ENCODE measurements at places on chromosomes 3 and 15. TPM values are rescaled to one million over a fixed set of nuclear protein-coding genes. Genes with fewer than 3 reads are reported as not detected.

DNA sequence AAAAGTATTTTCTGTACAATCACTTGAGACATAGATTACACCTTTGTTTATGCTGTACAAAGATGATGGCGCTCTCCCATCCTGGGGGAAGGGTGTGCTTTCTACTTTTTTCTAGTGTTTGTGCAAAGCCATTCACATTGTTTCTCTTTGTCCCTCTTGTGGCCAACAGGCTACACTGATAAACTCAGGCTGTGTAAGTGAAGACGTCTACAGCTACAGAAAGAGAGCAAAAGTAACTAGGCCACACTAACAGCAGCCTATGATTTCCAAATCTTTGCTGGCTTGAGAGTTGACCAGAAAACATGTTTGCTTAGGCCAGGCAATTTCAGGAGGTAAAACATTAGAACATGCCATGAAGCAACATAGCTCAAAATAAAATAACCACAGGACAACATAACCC, 75.1 kb downstream of the FOXB1 start:
- no peak for DNase-seq

DNA sequence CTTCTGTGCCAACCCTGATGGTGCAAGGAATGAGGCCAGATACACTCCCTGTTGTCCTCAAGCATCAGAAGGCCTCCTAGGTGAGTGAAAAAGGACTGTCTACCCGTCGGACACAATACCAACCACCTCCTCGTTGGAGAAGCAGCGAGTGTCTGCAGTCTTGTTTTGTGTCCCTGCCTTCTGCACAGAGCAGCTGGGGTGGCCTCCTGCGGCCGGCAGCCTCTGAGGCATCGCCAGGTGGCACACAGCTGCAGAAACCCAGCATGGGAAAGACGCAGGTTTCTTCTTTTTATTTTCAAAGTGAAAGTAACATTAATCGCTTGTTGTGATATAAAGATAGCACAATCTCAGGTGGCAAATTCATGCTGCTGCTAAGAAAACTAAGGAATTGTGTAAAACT, 509.9 kb downstream of the OCA2 start:
- DNase-seq: no peak

DNA sequence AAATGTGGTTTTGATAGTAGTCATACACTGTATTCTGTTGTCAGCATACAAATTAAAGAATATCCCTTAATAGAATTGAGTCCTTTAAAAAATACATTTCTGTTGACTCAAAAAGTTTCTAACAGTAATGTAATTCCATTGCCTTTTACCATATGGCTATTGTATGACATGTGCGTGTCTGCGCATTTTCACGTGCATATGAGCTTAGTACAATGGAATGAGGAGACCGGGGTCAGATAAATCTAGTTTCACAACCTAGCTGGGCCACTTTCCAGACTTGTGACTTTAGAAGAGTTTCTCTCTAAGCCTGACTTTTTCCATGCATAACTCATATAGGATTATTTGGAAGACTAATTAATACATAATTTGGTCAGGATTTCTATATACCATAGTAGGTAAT, 38.7 kb downstream of the ZBTB38 start:
- DNase-seq: no peak

GRCh38 chr15:68794863-68795262, 25.8 kb downstream of the ANP32A start:
- DNase-seq: no peak

GRCh38 chr3:183540501-183541234, 14.8 kb downstream of the KLHL6 start:
- DNase-seq: no peak

The SCAMP5 gene
- total RNA-seq: 21.0 TPM

The CMTM8 gene
- total RNA-seq: 5.7 TPM

- DNase-seq: no peak
Observed at GRCh38 chr3:138919325-138919724, 27.6 kb downstream of the FOXL2 start.

The COX17 gene
- 29.7 TPM for total RNA-seq

- DNase-seq: no peak
Observed at GRCh38 chr3:112689989-112690388, 49.0 kb upstream of the CCDC80 start.

The CD200R1 gene
- total RNA-seq: 1.8 TPM

DNA sequence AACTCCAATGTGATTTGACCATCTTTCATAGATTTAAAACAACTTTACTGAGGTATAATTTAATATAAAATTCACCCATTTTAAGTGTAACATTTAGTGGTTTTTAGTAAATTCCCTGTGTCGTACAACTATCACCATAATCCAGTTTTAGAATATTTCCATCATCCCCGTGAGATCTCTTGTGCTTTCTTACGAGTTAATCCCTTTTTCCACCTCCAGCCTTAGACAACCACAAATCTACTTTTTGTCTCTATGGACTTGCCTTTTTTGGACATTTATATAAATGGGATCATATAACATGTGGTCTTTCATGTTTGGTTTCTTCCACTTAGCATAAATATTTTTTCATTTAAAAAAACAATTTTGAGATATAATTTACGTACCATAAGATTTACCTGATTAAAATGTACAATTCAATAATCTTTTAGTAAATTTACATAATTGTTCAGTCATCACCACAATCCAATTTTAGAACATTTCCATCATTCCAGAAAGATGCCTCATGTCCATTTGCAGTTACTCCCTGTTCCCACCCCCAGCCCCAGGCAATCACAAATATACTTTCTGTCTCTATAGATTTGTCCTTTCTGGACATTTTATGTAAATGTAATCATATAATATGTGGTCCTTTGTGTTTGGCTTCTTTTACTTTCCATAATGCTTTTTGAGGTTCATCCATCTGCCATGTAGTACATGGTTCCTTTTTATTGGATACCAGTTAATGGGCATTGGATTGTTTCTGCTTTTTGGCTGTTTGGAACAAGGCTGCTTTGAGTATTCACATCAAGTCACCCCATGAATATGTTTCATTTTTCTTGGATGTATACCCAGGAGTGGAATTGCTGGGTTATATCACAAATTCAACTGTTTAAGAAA, 3.1 kb downstream of the OXSR1 start:
- DNase-seq: no peak

- DNase-seq: no peak
Observed at GRCh38 chr3:4633078-4634004, 140.2 kb downstream of the ITPR1 start.

GRCh38 chr3:184230603-184231528, 1.5 kb downstream of the VWA5B2 start:
- DNase-seq: no peak

DNA sequence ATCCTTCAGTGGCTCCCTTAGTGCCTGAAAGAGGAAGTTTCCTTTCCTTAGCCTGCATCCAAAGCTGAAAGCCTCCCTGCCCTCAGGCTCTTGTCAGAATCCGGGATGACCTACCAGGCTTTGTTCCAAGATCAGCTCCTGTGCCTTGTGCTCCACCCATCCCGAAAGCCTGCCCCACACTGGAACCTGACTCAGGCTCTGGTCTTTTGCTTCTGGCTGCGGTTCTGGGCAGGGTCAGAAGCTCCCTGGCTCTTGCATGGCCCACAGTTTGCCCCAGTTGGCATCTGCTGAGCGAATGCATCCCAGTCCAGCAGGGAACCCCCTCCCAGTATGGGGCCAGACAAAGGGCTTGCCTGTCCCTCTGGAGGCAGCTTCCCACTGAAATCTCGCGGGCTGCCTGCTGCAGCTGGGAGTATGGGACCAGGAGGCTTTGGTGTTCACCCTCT, 25.9 kb upstream of the KIF23 start:
- DNase-seq: no peak

The GOLGA8G gene
- not detected for total RNA-seq

The CLDN16 gene
- total RNA-seq: 1.1 TPM

The PFKFB4 gene
- 7.4 TPM for total RNA-seq

The TTLL13 gene
- total RNA-seq: 0.36 TPM

GRCh38 chr3:192409838-192410683, 317.3 kb downstream of the FGF12 start:
- DNase-seq: no peak

- DNase-seq: no peak
Observed at GRCh38 chr3:21751886-21752285, 876 bp upstream of the ZNF385D start.

The MRPL46 gene
- total RNA-seq: 31.0 TPM

DNA sequence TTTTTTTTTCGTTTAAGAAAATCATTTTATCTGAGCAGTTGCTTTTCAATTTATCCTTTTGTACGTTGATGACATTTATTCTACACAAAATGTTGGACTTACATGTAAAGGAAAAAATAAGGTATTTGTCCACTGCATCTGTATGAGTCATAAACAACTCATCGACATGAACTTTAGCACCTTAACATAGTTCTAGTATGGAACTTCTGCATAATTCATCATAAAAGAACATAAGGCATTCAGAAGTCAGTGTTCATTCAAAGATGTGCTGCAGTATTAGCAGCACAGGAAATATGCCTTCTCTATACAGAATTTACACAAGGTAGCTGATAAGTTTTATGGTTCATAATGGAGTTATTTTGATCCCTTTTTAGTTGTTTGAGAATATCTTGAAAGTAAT, 801.6 kb downstream of the CADM2 start:
- no peak for DNase-seq

The FETUB gene
- total RNA-seq: not detected

DNA sequence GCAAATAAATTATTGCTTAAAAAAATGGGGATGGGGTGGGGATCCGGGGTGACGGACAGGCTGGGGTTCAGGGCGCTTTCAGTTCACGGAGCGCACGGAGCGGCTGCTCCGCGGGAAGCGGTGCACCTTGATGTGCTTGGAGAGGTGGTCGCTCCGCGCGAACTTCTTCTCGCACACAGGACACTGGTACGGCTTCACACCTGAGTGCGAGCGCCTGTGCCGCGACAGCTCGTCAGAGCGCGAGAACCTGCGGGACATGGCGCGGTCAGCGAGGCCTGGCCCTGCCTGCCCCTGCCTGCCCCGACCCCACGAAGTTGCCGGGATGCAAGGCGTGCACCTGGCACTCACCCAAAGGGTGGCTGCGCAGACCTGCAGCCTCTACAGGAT, 13.6 kb downstream of the KLF15 start:
- DNase-seq: peak; percentile 37

DNA sequence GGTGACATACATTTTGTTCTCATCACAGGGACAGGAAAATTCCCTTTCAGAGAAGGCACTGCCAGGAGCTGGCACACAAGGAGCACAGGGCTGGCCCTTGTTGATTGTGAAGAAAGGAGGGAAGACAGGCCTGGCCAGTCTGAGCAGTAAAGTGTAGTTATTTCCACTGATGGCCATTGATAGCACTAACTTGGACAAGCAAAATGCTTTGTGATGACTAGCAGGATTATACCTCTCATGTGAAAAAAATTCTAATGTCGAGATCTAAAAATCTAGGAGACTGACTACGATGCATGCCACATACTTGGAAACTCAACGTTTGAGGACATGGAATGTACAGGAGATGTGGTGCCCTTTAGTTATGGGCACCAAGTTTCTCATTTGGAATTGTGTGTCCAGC, 54.3 kb upstream of the ST8SIA2 start:
- no peak for DNase-seq

- DNase-seq: no peak
Observed at GRCh38 chr15:85534031-85534430, 153.6 kb downstream of the AKAP13 start.

The EFCC1 gene
- 2.1 TPM for total RNA-seq

GRCh38 chr15:38652998-38653397, 88.4 kb upstream of the RASGRP1 start:
- DNase-seq: no peak
